ENCODE measurements at places on chromosomes 7 and 10.

- DNase-seq, result no peak
Measured at GRCh38 chr7:44051611-44052220, 7.2 kb downstream of the DBNL start.

GRCh38 chr10:33152146-33152545 is 182.3 kb downstream of the NRP1 start:
- no peak for DNase-seq

- DNase-seq, result peak; percentile 55
Measured at GRCh38 chr10:95819620-95820329, 63.8 kb downstream of the ENTPD1 start.

GRCh38 chr10:111323389-111323966 is 246.6 kb downstream of the ADRA2A start:
- no peak for DNase-seq

DNA sequence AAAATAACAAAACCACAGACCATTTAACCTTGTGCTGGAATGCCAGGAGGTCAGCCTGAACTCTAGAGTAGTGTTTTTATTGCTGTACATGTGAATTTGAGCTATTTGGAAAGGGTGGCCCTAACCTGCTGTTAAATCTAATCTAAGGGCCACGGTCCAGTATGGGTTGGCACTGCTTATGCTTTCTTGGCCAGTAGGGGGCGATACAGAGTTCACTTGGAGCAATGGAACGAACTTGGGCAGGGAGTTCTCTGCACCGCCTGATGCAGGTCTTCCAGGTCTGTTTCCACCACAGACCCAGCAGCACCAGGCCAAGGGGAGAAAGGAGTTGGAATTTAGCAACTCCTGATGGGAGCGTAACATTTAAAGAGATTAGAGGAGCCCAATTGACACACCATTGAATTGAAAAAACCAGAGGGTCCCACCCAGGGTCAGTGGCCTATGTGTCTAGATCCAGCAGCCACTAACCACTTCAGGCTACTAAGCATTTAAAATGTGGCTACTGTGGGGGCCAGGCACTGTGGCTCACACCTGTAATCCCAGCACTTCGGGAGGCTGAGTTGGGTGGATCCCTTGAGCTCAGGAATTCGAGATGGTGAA is 75.7 kb upstream of the EFCAB10 start:
- peak; percentile 78 for DNase-seq

DNA sequence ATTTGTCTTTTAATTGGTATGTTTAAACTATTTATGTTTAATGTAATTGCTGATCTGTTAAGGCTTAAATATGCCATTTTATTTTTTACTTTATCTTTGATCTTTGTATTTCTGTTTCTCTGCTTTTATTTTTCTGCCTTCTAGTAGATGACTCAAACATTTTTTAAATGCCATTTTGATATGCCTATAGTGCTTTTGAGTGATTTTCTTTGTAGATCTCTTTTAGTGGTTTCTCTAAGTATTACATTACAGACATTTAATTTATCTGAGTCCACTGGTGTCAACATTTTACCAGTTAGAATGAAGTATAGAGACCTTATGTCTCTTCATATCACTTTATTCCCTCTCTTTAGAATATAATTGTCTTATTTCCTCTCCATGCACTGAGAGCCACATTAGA is 32.7 kb downstream of the IL6 start:
- DNase-seq, result no peak

DNA sequence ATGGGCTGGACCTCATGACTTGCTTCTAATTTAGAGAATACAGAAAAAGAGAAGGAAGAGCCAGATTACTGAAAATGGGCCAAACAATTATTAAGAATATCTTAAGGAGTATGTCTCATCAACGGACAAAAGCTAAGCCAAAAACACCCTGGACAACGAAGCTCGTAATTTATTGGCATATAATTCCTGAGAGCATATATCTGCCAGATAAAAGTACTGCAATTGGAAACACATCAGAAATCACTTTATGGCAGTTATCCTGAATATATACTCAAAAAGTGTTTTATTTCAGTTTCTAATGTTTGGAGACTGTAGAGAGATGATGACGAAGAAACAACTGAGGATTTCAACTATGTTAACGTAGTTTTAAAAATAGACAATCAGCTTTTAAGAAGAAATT is 211.8 kb downstream of the CSTF2T start:
- no peak for DNase-seq

DNA sequence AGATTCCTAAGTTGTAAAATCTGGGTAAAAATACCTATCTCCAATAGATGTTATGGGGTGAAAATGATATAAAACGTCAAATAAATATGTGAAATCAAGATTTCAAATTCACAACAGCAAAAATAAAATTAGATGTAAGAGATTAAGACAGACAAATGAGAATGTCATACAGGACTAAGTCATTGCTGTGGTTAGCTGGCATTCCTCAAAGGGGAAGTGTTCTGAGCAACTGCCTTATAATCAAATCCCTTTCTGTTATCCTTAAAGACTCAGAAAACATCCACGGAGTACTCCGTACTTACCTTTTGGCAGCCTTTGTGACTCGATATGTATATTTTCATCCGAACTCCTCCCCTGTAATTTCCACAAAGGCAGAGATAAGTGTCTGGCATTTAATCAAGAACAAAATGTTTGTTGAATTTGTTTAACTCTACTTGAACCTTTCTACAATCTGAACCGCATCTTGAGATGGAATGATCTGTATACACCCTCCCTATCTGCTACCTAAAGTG is 559.6 kb downstream of the GATA3 start:
- no peak for DNase-seq

DNA sequence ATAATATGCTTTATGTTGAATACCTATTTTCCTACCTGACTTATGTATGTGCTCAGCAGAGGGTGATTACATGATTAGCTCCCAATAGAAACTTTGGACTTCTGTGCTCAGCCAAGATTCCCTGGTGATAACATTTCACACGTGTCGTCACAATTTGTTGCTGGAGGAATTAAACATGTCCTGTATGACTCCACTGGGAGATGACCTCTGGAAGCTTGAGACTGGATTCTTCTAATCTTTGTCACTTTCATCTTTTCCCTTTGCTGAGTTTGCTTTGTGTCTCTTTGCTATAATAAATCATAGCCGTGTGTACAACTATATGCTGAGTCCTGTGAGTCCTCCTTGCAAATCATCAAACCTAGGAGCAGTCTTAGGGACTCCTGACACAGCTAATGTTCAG is 120.9 kb upstream of the LRRTM3 start:
- DNase-seq, result no peak

DNA sequence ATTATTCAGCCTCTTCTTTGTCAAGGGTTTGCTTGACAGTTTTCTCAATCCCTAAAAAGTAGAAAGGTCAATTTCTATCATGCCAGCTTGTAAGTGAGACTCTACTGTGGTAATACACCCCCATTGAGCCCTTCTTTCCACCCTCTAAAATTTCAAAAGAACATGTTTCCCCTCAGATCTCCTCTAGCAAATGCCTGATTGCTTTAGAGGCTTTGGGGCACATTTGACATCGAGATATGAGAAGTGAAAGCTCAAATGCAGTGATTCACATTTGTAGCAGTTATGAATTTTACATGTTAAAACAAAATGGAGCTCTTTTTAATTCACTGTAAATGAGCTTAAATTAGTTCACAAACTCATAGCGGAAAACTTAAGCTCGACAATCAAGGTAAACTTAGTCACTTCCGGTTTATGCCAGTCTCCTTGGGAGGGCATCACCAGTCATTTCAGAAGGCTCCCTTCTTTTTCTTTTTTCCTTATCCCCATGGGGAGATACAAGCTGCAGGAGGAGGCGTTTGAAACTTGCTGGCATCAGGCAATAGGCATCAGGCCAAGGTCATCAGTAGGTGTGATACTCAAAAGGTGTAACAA is 55.3 kb upstream of the ADO start:
- peak; percentile 47 for DNase-seq

- DNase-seq, result no peak
Measured at GRCh38 chr10:123463181-123463580, 203.0 kb upstream of the GPR26 start.

- DNase-seq, result no peak
Measured at GRCh38 chr7:12269100-12269895, 58.2 kb downstream of the TMEM106B start.

DNA sequence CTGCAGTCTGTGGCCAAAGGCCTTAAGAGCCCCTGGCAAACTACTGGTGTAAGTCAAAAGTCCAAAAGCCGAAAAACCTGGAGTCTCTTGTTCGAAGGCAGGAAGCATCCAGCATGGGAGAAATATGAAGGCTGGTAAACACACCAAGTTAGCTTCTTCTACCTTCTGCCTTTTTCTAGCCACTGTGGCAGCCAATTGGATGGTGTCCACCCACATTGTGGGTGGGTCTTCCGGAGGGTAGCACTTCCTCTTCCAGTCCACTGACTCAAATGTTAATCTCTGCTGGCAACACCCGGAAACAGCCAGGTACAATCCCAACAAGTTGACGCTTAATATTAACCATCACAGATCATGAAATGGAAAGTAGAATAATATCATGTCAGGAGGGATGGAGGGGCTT is 827.6 kb downstream of the SORCS1 start:
- DNase-seq, result no peak

- no peak for DNase-seq
Measured at GRCh38 chr7:159027056-159027788, 117.4 kb downstream of the VIPR2 start.

DNA sequence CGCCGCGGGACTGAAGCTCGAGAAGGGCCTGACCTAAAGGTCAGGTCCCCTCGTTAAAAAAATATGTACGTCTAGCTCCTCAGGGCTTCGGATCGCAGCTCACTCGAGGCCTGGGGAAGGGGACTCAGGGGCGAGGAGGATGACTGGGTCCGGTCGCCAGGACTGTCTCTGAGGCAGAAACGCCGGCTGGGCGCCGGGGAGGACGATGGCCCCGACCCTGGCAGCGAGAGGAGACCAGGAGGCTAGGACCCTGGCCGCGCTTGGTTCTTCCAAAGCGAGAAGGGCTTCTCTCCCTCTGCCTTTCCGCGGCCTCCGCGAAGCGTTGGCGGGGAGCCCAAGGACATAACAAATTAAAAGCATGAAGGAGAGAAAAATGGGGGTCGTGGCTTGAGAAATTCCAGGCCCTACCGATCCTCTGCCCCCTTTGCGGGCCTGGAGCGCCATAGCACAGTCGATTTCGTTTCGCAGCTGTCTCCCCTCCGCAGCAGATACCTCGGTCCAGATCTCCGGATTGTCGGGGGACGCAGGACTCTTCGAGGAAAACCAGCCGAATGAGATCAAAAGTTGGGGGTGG is 3.1 kb downstream of the NKX2-3 start:
- no peak for DNase-seq

DNA sequence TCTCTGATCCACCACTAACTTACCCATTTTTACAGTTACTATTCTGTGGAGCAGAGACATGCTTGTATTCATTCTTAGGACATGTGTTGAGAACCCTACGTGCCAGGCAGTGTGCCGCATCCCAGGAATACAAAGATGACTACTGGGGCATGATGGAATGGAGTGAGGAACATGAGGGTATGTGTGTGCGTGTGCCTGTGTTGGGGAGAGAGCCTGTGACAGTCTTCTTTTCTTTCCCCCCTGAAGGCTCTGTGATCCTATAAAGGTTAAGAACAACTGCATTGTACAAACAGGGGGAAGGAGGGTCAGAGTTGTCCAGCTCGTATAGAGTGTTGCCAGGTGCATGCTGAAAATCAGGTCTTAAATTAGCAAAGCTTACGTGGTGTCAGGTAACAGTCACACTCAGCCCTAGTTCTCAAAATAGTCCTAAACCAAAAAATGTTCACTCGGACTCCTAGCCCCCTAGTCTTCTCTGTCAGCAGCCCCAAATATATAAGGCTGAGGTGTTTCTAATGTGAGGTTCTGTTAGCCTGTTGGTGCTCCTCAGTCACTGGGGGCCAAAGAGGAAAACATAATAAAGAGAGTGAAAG is 161.9 kb downstream of the CELF2 start:
- DNase-seq, result peak; percentile 27

GRCh38 chr10:107576746-107577145 is 412.2 kb upstream of the SORCS1 start:
- DNase-seq, result no peak

DNA sequence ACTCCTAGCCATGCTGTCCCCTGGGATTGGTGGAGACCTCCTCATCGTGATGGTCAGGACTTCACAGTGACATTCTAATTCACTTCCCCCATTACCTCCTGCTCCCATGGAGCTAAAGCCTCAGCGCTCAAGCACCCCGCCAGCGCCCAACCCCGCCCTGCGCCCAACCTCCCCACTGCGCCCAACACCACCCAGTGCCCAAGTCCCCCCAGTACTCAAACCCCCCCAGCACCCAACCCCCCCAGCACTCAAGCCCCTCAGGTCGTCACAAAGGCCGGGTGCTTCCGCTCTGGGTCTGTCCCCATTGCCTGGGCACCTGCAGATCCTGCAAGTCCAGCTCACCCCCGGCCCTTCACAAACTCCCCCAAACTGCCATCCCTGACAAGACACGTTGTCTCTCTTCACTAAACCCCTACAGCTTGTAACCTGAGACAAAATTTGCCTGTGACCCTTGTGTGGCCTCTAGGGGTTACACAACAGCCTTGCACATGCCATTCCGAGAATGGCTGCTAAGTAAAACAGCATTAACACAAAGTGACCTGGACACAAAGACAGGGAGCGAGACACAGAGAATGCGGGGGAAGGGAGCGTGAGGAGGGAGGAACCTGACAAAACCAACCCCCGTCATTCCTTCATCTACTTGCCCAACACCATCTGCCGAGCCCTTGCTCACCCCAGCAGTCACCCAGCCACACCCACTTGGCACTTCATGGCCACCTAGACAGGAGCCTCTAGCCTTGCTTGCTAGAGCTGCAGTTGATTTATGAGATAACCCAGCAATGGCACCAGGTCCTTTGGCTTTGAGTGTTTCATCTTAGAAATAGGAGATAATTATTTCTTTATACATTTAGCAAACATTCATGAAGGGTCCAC is 107.8 kb downstream of the ADARB2 start:
- DNase-seq, result no peak

DNA sequence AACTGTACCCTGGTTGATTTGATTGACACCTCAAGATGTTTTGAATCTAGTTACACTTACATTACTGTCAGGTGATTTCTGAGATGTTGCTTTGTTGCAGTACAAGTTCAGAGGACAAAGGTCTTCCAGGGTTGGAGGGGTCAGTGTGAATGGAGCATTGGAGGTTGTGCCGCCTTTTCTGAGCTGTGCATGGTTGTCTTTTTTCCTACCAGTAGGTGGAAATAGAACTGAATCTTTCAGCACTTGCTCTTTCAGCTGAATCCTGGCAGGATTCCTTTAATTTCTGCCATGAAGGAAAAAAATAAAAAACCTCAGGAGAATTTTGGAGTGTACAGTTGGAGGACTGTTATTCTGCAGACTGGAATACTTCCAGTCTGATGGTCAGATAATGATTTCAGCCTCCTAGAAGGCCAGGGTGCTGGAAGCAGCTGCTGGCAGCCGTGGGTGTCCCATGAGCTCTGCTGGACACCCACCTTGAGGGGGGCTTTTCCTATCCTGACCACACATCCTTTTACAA is 82.7 kb downstream of the PLCE1 start:
- DNase-seq, result no peak

Measured in activated CD4-positive, alpha-beta T cell treated with anti-CD3 and anti-CD28 coated beads, Interleukin-10, Interleukin-2, amounts not matched to agents 100 ng/mL and 50 ng/mL, durations not matched to agents 16 hours and 8 hours (primary cell).